ENCODE measurements at places on chromosomes 1 and 21.

- no peak for DNase-seq
These were observed 5.1 kb downstream of the TMEM51 start for GRCh38 chr1:15158506-15159165.

DNA sequence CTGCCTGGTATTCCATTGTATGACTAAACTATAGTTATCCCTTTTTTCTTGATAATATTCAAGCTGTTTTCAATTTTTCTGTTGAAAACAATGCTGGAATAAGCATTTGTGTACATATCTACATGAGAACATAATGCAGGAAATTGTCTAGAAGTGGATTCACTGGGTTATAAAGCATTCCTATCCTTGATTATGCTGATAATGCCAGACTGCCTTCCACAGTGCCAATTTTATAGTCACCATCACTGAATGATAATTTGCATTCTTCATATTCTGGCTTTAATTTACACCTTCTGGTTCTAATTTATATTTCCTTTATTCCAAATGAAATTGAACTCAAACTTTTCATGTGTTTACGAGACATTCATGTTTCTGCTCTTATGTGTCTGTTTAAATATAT, 651.0 kb upstream of the PLXNA2 start:
- DNase-seq: no peak

DNA sequence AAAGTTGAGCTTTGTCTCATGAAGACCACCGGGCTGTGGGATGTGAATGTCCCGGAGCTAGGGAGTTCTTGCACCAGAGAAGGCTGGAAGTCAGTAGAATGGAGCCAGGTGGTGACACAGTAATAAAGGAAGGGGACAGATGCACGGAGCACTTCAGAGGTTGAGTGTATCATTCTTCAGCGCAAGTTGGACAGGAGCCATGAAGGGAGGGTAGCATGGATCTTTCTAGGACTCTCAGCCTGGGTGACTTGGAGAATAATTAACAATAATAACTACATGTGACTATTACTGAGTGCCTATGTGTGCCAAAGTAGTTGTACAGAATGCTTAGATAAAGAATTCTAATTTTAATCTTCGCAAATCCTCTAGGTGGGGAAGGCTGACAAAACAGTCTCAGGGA, 258.7 kb upstream of the AJAP1 start:
- DNase-seq: no peak

- no peak for DNase-seq
These were observed 1.6 kb upstream of the NFASC start for GRCh38 chr1:204869097-204869496.

All from muscle of back (tissue), 13 donors.